Kidney epithelial cell (primary cell): ENCODE measurements at places on chromosomes 7 and 10. TPM values are rescaled to one million over a fixed set of nuclear protein-coding genes. Genes with fewer than 3 reads are reported as not detected.

CDK14 gene
- 14.4 and 18.2 TPM in 2 replicates for total RNA-seq

ATP5F1C gene
- total RNA-seq, result 230 and 291 TPM in 2 replicates

ZC3HAV1L gene
- 14.4 and 21.6 TPM in 2 replicates for total RNA-seq

NAPEPLD gene
- 7.3 and 9.6 TPM in 2 replicates for total RNA-seq

COBL gene
- 6.4 and 7.1 TPM in 2 replicates for total RNA-seq

SKIDA1 gene
- 0.27 and 1.5 TPM in 2 replicates for total RNA-seq

STRIP2 gene
- total RNA-seq, result 2.3 and 3.5 TPM in 2 replicates

CRYGN gene
- 0.84 and 2.1 TPM in 2 replicates for total RNA-seq

ELFN1 gene
- total RNA-seq, result 0.55 and 0.71 TPM in 2 replicates

GRID2IP gene
- 0.13 TPM in 1 of 2 replicates, not detected in the other for total RNA-seq

GLRX3 gene
- total RNA-seq, result 136 and 192 TPM in 2 replicates

MYL10 gene
- total RNA-seq, result not detected in 2 replicates

ANKRD22 gene
- 0.17 and 0.21 TPM in 2 replicates for total RNA-seq

AGK gene
- 31.7 and 35.3 TPM in 2 replicates for total RNA-seq

TWIST1 gene
- 1.6 and 6.3 TPM in 2 replicates for total RNA-seq

GHRHR gene
- not detected in 2 replicates for total RNA-seq

ASB4 gene
- not detected in 2 replicates for total RNA-seq

HOXA9 gene
- 46.5 and 53.7 TPM in 2 replicates for total RNA-seq

LOXL4 gene
- total RNA-seq, result 5.7 and 6.1 TPM in 2 replicates

HTR7 gene
- 0.17 and 2.1 TPM in 2 replicates for total RNA-seq

ZNF273 gene
- total RNA-seq, result 3.8 and 5.3 TPM in 2 replicates

NDUFB2 gene
- total RNA-seq, result 213 and 221 TPM in 2 replicates

ZNF853 gene
- 25.7 and 36.3 TPM in 2 replicates for total RNA-seq
